ENCODE measurements at places on chromosomes 4 and X. TPM values are rescaled to one million over a fixed set of nuclear protein-coding genes. Genes with fewer than 3 reads are reported as not detected.

DNA sequence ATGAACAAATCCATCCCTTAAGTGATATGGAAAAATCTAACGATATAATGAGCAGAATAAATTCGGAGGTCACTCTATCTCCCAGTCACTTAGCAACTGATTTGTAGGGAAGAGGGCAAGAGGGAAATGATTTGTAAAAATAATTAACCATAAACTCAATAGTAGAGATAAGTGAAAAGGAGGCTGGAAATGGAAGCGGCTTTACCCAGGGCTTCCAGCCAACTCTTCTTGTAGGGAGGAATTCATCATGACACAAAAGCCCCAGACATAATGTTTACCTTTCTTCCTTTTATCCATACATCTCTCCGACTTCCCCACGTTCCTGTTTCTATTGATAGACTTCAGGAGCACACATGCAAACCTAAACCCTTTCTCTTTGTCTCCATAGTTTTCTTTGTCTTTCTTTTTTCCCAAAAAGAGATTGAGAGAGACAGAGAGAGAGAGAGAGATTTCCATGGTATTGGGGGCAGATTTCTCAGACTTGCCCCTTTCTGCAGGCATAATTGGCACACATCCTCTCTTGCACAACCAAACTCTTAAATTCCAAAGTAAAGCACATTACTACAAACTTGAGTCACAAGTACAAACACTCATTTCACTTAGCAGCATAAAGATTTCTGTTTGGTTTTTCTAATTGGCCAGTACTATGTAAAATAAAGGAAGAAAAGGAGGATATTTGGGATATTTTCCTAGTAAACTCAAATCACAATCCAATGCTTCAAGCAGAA is 140.9 kb downstream of the MAPK10 start:
- DNase-seq: no peak

- no peak for DNase-seq
Measured at GRCh38 chrX:43656005-43656494, at the start of gene MAOA. Gene MAOA (plus strand): TSS chrX:43656299. CDS start chrX:43656342, 43 bp downstream.

DNA sequence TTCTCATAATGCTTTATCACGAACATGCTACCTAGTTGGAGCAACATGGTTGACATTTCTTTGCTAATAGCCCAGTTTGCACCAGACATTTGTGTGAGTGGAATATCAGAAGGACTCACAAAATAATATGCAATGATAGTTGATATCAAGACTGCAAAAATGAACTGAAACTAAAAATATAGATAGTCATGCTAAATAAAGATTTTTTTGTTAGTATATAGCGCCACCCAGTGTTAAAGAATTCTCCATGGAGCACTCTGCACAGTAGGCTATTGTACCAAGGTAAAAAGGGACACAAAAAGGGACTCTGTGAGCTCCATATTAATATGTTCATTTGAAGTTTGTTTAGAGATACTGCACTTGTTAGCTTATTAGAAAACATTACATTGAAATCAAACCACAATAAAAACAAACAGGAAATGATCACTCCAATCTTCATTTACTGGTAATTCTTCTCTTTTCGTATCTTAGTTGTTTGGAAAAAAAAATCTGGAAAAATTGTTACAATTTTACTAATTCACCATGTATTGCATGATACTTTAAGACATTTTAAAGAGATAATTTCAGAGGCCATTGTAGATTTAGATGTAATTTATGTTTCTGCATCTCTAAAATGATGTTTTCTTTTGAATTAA is 1509.6 kb downstream of the ADGRL3 start:
- peak; percentile 56 for DNase-seq

GRCh38 chr4:72893354-72894066 is 176.0 kb downstream of the COX18 start:
- DNase-seq: no peak

DNA sequence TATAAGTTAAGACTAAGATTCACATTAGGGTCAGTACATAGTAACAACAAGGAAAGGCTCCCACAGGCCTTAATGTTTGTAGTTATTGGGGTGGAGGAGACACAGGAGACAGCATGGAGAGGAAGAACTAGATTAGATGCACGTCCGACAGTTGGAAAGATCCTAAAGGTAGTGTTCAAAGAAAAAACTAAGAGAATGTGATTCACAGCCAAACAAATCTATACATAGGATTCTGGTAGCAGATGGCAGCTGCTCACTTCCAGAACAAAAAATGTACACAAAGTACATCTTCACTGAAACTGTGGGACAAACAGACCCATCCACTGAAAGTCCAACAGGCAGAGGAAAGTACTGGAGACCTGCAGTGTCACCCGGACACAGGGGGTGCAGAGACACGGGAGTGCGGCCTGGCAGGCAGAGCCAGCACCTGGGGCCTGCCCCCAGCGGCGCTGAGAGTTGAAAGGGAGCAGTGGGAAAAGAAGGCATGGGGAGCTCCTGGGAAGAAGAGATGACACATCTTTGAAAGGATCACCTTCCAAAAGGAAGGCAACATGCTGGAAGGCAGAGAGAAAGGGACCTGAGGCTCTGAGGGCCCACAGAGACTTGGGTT is 40.0 kb downstream of the NELFA start:
- DNase-seq: no peak

GRCh38 chr4:54165438-54165837 is 63.7 kb upstream of the PDGFRA start:
- peak; percentile 69 for DNase-seq

DNA sequence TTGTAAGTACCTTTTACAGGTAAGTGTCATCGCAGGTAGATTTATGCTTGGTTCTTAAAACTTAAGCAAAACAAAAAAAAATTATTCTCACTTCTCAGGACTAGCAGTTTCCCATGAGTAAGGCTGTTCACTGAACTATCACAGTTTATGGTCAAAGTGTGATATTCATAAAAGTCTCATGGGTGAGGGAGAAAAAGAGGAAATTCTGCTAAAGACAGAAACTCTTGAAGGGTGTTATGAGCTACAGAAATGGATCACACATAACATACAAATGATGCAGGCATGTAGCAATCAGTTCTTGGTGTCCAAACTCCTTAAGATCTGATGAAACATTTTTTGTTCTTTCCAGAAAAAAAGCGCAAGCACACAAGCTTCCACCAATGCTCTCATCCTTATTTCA is 8.5 kb downstream of the RAB9A start:
- DNase-seq: no peak

DNA sequence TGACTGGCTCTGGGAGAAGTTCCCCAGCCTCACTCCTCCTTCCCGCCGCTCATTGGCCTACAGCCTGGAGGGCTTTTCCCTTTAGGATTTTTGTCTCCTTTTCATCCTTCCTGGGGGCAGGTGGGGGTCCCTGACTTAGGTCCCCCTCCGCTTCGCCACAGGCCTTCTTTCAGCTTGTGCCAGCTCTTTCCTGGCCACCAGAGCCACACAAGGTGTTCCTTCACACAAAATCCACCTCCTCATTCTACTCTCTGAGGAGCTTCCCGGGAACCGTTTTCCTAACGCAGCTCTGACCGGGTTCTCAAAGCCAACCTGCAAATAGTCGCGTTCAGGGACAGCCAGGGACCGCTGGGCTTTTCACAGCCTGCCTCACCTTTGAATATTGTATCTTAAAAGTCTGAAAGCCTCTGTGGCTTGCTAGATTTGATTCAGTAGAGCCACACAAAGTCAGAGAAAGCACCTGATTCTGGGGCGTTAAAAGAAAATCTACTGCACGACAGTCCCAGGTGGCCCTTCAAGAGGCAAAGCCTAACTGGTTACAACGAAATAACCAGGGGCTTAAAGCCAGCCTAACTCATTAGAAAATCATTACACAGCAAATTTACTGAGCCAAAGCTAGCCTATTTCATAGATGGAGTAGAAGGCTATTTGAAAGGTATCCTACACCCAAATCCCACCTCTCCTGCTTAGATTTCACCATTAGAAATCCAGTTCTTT is 731 bp upstream of the GPC3 start:
- no peak for DNase-seq

GRCh38 chrX:53599781-53600396 is 86.6 kb downstream of the HUWE1 start:
- DNase-seq: no peak

DNA sequence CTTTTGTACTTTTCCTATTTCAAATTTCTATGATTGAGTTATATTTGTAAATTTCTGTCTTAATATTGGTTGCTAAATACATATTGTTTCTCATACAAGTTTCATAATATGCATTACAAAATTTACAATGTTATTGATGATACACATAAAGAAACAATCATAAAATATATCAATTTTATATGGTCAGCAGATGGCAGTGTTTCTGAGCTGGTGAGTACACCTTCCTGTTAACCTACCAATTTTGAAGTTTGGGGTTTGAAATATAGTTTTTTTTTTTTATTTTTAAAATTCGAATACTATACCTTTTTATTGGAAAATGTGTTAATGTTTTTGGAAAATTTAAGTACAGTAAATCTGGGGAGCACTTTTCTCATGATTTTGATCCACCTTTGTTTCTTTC is 1953.1 kb upstream of the ADGRL3 start:
- peak; percentile 1 for DNase-seq

P2RY4 gene
- polyA plus RNA-seq: 0.22 TPM

RHOH gene
- 0.19 TPM for polyA plus RNA-seq

TASL gene
- 0.50 TPM for polyA plus RNA-seq

ARAP2 gene
- polyA plus RNA-seq: 0.68 TPM
